Psoas muscle (tissue), 8 donors: ENCODE measurements at places on chromosomes 12 and 14. TPM values are rescaled to one million over a fixed set of nuclear protein-coding genes. Genes with fewer than 3 reads are reported as not detected.

HCAR2 gene
- not detected for total RNA-seq

DICER1 gene
- total RNA-seq, result 41.5 TPM

SYNDIG1L gene
- not detected for total RNA-seq

C12orf54 gene
- not detected for total RNA-seq

KRT75 gene
- not detected for total RNA-seq

EIF2S3B gene
- total RNA-seq, result 0.20 TPM

ETFBKMT gene
- 7.3 TPM for total RNA-seq

OAS2 gene
- total RNA-seq, result 2.2 TPM

BAZ2A gene
- total RNA-seq, result 53.8 TPM

CIDEB gene
- total RNA-seq, result 2.5 TPM

KERA gene
- total RNA-seq, result not detected

SETD1B gene
- total RNA-seq, result 12.7 TPM

ITGA5 gene
- total RNA-seq, result 50.9 TPM

GARIN6 gene
- not detected for total RNA-seq

PAWR gene
- 2.8 TPM for total RNA-seq

HOXC11 gene
- total RNA-seq, result 0.82 TPM

PLEKHG7 gene
- total RNA-seq, result not detected

ISM2 gene
- total RNA-seq, result not detected

VAMP1 gene
- 1.5 TPM for total RNA-seq

TRIAP1 gene
- total RNA-seq, result 25.0 TPM

DNA sequence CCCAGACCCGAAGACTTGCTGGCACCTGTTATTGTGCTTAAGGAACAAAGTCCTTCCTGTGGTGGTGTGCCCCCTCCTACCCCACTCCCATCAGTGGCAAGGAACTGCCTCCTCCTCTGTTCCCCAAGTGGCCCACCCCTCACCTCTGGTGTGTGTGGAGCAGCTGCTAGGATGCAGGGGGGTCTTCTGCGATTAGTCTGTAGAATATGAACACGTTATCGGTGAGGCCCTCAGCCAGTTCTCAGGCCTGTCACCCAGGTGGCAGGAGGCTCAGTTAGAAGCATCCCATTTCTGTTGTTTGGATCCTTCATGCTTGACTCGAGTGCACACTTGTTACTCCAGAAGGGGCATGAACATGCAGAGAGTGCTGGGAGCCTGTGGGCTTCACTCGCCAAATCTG, 39.3 kb downstream of the RAB35 start:
- no peak for DNase-seq

GRCh38 chr14:74541225-74541624, 47.7 kb downstream of the ISCA2 start:
- DNase-seq, result no peak

DNA sequence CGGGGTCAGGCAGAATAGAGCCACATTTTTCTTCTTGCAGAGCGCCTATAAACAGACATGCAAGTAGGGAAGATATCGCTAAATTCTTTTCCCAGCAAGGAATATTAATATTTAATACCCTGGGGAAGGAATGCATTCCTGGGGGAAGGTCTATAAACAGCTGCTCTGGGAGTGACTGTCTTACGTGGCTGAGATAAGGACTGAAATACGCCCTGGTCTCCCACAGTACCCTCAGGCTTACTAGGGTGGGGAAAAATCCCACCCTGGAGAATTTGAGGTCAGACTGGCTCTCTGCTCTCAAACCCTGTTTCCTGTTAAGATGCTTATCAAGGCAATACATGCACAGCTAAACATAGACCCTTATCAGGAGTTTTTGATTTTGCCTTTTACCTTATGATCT, 262.3 kb downstream of the CEP128 start:
- DNase-seq, result no peak

DNA sequence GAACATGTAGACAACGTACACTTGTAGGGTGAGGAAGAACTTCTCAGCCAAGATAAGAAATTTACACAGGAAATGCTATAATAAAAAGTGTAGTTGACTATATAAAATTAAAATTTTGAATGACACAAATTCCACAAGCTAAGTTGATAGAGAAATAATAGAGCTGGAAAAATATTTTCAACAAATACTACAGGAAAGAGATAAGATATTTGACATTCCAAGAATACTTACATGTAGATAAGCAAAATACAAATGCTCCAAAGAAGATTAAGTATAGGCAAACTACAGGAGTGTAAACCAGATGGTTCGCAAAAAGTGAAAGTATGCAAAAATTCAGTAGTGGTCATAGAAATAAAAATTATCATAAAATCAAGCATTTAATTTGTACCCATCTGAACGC, 49.2 kb upstream of the ANP32D start:
- no peak for DNase-seq

DNA sequence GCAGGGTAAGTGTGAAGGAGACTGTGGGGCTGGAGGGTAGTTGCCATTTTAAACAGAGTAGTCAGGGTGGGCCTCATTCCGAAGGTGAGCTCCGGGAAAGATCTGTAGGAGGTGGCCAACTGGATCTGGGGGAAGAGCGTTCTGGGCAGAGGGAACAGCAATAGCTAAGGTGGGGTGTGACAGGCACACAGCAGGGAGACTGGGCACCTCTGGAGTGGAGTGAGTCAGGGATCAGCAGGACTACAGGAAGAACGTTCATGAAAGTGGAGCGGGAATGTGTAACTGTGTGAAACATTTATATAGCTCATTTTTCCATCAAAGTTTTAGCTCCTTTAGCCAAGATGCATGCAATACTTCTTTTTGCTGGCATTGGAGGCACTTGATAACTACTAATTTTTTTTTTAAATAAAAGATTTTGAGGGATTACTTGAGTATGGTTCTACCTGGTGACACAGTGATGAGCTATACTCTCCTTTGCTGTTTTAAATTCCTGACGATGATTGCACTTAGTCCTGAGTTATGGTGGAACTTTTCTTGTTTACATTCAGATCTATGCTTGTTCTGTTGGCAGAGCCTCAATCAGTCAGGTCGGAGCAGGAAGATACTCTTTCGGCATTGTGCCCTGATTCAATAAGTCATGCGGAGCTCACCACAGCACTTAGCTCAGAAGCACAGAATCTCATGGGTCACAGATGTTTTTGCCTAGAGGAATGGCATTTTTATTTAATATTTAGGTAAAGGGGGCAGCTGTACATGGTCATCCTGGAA, 106.4 kb downstream of the WIF1 start:
- DNase-seq, result no peak

GRCh38 chr14:47763188-47763854, 87.9 kb upstream of the MDGA2 start:
- no peak for DNase-seq

DNA sequence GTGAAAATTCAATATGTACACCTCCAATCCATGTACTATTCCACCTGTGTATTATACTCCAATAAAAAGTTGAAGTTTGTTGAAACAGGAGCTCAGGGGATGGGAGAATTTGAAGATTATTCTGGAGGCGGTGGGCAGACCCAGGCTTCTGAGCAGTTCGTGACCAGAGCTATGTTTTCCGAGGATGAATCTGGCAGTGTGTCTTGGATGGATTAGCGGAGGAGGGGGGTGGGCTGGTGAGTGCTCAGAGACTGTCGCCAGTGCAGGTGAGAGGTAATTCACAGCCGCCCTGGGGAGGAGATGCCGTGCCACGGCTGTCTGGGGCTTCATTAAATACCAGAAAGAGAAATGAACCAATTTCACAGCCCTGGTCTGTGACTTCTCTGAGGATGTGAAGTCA, 283.0 kb upstream of the RTL1 start:
- no peak for DNase-seq

- DNase-seq, result no peak
Measured at GRCh38 chr14:95274874-95275273, 44.8 kb downstream of the CLMN start.

GRCh38 chr12:49297695-49298060, 2.7 kb downstream of the PRPH start:
- no peak for DNase-seq

- no peak for DNase-seq
Measured at GRCh38 chr12:89733579-89734201, 25.1 kb upstream of the ATP2B1 start.

DNA sequence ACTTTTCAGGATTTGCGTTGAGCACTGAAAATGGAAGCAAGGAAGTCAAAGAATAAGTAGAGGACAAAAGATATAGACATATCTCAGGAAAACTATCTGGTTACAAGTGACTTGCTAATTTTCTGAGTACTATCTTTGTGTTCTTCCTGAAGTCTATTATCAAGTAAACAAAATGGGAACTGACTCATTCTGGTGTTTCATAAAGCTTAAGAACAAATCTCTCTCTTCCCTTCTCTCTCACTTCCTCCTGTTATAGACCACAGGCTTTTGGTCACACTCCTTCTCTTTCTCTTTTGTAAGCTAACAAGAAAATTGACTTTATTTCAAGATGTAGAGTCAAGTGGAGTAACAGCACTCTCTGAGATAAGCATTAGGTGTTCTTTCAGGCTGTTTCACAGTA, 406.6 kb upstream of the SYT1 start:
- DNase-seq, result no peak

DNA sequence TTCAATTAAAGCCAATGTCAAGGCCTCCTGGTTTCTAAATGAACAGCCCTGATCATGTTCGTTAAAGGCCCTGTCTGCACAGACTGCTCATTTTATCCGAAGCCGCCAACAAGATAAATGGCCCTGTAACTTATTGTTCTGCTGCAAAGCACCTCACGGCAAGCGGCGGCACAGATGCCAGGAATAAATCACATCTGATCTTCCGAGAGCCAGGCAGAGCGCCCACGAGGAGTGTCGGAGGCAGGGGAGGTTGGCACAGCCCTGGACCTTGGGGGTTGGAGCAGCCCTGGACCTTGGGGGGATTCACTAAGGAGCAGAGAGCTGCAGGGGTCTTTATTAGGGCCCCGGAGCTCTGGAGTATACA, 110.5 kb downstream of the SCARB1 start:
- no peak for DNase-seq

DNA sequence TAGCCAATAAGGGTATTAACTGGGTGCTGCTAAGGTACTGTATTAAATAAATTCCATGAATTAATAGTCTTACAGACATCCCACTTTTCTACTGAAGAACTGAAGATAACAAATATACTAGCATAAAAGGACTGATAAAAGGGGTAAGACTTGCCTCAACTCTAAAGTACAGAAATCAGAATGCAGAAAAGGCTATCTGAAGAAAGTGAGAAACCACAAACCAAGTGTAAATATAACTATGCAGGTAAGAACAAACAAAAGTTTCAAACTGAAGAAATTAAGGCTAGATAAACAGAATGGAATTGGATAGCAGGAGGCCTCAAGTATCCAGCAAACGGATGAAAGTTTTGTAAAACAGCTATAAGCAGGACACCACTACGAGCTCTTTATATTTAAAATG, 29.5 kb downstream of the YAF2 start:
- DNase-seq, result no peak

- DNase-seq, result no peak
Measured at GRCh38 chr12:112950701-112951100, 12.4 kb downstream of the OAS3 start.

- no peak for DNase-seq
Measured at GRCh38 chr12:116892349-116893140, 11.3 kb upstream of the HRK start.

DNA sequence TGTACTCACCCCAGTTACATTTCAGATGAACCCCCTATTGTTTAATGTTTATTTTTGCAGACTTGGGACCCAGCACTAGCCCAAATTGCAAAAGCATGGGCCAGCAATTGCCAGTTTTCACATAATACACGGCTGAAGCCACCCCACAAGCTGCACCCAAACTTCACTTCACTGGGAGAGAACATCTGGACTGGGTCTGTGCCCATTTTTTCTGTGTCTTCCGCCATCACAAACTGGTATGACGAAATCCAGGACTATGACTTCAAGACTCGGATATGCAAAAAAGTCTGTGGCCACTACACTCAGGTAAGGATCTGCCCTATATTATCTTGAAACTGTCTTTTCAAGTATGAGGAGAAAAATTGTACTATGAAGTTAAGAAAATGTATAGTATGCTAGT, 1.2 kb downstream of the GLIPR1 start:
- DNase-seq, result no peak

GRCh38 chr12:119843100-119843499, 34.0 kb downstream of the CIT start:
- DNase-seq, result no peak

- DNase-seq, result no peak
Measured at GRCh38 chr12:77932216-77932615, 101.5 kb downstream of the NAV3 start.

- peak; percentile 7 for DNase-seq
Measured at GRCh38 chr14:104105071-104105821, 19.7 kb downstream of the ASPG start.

DNA sequence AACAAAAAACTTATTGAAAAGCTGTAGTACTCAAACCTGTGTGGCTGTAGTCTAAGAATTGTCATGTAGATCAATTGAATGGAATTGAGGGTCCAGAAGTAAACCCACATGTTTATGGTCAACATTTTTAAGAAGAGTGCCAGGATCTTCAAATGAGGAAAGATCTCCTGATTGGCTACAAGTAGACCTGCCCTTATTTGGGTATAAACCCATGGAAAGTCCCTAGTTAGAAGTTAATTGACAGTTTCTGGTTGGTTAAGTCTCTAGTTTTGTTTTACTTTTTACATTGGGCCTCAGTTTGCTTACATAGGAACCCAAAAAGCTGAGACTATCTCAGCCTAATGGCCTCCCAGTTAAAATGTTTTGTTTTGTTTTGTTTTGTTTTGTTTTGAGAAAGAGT, 91.9 kb upstream of the RESF1 start:
- no peak for DNase-seq

- DNase-seq, result peak; percentile 81
Measured at GRCh38 chr12:630656-631632, 32.3 kb downstream of the NINJ2 start.

- no peak for DNase-seq
Measured at GRCh38 chr12:3579446-3580093, 88.6 kb downstream of the PRMT8 start.

- DNase-seq, result no peak
Measured at GRCh38 chr12:18646286-18646890, 91.4 kb downstream of the PLCZ1 start.
